ENCODE measurements at places on chromosomes 4 and X.

GRCh38 chr4:27759611-27760575 is 899.3 kb downstream of the STIM2 start:
- DNase-seq = no peak

DNA sequence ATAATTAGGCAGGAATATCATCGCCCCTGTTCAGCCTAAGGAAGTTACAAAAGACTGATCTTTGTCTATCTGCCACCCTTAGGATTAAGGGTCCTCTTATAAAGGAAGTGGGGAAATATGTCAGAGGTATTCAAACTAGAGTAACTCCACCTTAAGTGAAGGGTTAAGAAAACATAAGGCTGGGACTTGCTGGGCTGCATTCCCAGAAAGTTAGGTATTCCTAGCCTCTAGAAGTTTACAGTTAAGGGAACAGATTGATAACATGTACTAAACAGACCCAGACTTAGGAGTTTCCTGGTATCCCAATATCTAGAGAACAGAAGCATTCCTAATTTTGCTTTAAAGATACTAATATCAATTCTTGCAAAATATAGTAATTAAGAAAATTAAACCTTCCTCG is 6.0 kb downstream of the CXCL2 start:
- no peak for DNase-seq

DNA sequence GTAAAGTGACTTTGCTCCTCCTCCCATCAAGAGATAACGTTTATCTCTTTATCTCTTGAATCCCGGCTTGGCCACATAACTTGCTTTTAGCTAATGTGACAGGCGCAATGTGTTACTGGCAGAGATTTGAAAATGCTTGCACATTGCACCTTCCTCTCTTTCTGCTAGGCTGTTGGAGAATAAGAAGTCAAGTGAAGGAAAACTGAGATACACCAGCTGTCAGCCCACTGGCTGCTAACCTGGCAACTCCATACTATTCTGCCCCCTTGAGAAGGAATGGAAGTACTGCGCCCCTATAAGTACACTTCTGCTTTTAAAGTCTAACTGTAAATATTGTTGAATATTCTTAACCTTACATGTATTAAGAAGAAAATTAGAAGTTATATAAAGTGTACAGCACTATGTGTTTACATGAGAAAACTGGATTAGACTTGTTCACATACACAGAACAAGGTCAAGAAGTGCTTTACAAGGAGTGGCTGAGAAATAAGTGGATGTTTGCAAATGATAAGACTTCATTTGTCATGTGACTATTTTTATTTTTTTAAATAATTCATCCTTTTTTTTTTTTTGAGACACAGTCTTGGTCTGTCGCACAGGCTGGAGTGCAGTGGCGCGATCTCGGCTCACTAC is 424.5 kb upstream of the CTSO start:
- DNase-seq = no peak

- peak; percentile 53 for DNase-seq
These were observed 64.2 kb downstream of the INTS12 start for GRCh38 chr4:105644257-105644656.

DNA sequence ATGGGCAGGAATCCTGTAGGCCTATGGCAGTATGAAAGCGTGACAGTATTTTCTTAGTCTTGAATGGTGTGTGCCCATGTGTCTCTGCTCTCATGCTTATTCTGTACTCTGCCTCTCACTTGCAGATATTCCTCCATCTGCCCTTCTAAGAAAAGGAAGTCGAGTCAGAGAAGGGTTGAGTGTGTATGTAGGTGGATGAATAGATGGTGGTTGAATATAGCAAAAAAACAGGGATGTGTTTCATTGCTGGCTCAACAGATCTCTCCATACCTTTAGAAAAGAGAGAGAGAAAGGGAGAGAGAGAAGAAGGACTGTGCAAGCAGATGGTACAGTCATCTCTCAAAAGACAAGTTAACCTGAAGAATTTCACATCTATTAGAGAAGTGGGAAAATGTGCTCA is 381.5 kb downstream of the FBXW7 start:
- no peak for DNase-seq

DNA sequence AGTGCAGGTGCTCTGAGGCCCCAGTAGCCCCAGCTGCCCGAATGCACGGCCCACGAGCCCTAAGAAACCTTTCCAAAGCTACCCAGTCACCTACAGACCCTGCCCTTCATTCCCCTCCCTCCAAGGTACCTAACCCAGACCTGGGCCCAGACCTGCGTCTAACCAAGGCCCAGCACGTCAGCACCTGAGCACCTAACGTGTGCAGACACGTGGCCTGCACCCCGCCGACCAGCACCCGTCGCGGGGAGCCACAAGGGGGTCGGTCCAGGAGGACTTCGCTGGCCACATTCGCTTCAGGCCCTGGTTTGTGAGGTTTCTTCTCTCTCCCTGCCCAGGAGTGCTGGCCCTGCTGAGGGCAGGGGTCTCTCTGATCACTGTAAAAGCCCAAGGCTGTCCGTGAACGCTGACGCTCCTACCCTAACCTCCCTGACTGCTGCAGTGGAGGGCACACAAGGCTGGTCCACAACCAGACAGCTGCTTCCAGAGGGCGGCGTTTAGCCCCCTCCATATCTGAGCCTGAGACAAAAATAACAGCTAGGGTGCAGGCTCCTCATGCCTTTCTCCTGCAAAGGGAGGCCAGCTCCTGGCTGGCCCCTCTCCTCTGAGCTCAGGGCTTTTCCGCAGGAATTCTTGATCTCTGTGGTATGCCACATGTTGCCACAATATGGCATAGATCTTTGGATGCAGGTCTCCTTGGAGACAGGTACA is 31.8 kb downstream of the WDR1 start:
- no peak for DNase-seq

DNA sequence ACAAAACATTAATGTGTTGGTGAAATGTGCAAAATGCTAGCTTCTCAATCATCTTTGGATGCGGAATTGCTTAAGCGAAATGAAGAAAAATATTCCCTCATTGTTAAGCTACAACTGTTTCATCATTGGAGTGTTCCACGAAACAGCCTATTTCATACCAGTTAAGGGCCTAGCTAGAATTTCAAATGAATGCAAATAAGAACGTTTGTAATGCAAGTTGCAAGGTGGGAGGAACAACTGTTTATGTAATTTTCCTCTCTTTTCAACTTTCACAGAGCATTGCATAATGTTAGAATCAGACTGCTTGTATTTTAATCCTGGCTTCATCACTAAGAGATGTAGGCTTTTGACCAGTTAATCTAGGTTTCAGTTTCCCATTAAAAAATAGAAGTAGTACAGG is 480.1 kb downstream of the IL1RAPL1 start:
- no peak for DNase-seq

- peak; percentile 66 for DNase-seq
These were observed 782 bp upstream of the NEK1 start for GRCh38 chr4:169612871-169613859.

GRCh38 chrX:16786791-16787735 is 797 bp downstream of the TXLNG start:
- peak; percentile 55 for DNase-seq

DNA sequence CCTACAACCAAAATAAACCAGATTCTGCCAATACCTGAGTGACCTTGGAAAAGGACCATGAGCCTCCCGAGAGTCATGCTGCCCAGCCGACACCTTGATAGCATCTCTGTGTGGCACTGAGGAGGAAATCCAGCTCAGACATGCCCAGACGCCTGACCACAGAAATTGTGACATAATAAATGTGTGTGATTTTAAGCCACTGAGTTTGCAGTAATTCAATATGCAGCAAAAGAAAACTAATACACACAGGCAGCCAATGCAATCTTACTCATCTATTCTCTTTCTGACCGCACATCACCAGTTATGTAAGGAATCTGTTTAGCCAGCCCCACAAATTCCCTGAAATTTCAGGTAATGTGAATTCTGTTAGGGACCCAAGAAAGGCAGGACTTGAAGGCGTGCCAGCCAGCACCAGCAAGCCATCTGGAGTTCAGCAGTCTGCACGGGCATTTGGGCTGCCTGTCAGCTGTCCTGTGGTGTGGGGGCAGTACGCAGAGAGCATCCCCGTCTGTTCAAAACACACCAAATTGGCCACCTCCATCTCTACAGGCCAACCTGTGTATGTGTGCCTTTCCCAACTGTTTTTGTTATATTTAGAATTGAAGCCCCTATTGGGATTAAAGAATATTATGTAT is 176.4 kb downstream of the NLGN4X start:
- no peak for DNase-seq

GRCh38 chrX:25003066-25003849 is 12.5 kb downstream of the ARX start:
- no peak for DNase-seq

- DNase-seq = peak; percentile 80
These were observed 4.8 kb downstream of the C4orf54 start for GRCh38 chr4:99652596-99653436.

GRCh38 chr4:150852216-150852615 is 162.9 kb downstream of the LRBA start:
- no peak for DNase-seq

GRCh38 chr4:61003301-61003700 is 196.8 kb upstream of the ADGRL3 start:
- no peak for DNase-seq

All from NCI-H345 (cell line).